ENCODE measurements at places on chromosomes 5 and 9.

DNA sequence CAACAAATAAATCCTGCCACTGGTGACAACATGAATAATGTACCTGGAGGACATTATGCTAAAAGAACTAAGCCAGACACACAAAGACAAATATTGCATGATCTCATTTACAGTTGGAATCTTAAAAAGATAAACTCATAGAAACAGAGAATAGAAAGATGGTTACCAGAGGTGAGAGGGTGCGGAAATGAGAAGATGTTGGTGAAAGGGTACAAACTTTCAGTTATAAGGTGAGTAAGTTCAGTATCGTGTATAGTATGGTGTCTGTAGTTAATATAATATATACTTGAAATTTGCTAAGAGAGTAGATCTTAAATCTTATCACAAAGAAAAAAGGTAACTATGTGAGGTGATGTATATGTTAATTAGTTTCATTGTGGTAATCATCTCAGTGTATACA lies 63.3 kb downstream of the PRRC1 start:
- no peak for DNase-seq

DNA sequence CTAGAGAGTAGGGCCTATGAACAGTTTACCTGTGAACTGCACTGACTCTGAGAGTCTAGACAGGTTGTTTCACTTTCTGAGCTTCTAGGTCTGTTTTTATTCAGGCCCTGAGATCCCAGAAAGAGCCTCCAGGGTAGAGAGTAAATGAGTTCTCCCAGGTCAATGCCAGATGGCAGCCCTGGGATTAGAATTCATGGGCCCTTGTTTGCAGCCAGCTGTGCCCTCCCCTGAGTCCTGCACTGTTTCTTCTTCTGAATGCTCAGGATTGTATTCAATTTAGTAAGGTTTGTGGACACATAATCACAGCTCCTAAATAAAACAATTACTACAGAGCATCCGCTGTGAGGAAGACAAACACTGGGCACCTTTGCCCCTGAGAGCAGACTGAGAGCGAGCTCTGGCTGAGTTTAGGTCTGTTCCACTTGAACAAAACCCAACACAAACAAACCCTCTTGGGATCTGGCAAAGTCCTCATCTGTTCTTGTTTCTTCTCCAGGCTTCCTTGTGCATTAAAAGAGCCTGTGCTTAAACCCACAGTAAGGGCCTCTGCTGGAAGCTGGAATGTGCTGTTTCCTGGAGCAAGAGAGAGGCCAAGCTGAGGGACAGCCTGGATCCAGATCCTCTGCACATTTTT lies 29.9 kb downstream of the FAM219A start:
- DNase-seq: no peak

DNA sequence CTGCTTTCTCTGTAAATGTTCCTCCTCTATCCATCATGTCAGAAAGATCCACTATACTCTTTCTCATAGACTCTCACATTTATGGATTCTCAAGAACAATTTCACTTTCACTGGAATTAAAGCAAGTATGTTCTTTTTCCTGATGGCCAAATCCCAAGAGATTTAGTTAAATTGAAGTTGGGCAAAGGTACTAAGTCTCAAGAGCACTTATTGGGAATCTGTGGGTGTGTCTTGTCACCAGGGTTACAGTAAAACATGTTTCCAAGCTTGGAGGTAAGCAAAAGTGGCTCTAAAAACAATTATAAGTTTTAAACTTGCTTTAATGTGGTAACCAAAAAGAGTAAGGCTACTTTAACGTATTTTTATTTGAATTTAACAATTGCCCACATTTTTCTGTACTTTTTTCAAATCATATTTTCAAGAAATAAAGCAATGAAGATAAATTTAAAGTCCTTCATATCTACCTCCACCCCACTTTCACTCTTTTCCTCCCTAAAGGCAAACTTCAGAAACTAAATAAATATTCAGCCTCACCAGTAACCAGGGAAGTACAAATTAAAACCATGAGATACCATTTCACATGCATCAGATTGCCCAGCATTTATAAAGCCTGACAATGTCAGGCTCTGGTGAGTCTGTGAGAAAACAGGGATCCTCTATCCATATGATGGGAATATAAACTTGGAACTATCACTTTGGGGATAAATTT lies 387.4 kb downstream of the CETN3 start:
- no peak for DNase-seq

GRCh38 chr9:26375448-26375847 lies 517.2 kb downstream of the CAAP1 start:
- no peak for DNase-seq

DNA sequence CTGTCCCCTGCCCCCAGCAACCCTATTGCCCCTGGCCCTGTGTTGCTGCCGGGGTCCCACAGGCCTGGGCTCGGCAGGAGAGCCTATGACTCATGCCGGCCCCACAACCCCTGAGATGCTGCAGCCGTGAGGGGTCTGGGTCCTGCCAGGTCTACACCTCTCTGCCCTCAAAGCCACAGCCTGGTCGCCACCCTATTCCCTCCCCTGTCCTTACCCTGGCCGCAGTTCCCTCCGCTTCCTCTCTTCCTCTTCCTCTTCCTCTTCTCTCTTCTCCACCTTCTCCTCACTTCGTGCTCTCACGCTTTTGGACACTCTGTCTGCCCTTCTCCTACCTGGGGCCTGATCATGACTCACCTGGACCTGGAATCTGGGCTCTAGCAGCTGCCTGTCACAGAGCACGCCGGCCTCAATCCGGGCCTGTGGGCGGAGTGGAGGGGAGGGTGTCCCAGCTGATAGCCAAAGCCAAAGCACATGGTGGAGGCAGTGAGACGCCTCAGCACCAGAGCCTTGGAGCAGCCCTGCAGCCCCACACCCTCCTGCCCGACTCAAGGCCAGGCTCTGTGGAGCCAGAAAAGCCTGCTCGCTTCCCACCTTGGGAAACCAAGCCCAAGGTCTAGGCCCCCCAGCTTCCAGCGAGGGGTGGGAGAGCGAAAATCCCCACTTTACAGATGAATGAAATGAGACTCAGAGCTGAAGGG lies 26.8 kb upstream of the CSF1R start:
- DNase-seq: no peak

- DNase-seq: no peak
Measured at GRCh38 chr5:82403724-82404123, 125.6 kb upstream of the RPS23 start.

GRCh38 chr5:28734396-28734795 lies 1696.0 kb upstream of the CDH9 start:
- DNase-seq: no peak

GRCh38 chr9:1837453-1838084 lies 177.6 kb upstream of the SMARCA2 start:
- DNase-seq: no peak

DNA sequence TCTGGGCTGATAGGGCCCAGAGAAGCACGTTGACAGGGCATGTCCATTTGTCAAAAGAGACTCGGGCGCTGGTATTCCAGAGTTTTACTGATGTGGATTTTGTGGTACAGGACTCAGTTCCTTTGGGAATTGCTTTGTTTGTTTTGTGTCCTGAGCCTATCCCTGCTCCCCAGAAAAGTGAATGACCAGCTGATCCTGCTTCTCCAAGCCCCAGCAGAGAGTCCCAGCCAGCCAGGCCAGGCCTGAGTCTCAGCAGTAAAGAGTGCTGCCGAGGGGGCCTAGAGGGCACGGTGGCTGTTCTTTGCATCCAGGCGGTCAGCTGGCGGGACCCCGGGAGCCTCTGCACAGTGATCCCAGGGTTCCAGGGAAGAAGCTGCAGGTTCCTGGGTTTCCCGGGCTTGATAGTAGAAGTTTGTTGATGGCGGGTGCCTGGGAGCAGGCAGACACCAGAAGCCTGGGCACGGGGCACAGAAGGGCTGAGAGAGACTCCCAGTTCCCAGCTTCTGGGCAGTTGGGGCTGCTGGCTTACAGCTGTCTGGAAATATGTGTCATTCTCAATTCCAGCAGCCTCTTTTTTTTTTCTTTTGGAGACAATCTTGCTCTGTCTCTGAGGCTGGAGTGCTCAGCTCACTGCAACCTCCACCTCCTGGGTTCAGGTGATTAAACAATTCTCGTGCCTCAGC lies 8.7 kb downstream of the PRDM12 start:
- DNase-seq: no peak

- no peak for DNase-seq
Measured at GRCh38 chr5:150611026-150611425, 29.4 kb upstream of the SYNPO start.
